ENCODE measurements at places on chromosomes 5 and 9.
A peak's percentile ranks its signal among the peaks of the same experiment; 100 is the strongest.

DNA sequence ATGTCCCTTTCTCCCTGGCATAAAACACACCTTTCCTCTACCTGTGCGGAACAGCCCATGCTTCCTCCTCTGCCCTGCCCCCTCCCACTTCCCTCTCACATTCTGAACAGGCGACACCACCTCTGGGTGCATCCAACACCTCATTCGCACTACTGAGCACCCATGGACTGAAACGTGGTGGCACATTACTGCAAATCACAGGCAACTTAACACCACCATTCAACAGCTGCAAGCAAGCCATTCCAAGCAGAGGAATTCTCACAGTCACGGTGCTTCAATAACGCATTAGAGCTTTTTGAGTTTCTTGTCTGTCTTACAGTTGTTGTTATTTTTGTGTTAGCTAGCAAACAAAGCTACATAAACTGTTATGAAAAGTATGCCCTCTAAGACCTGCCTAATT, 298.2 kb upstream of the TAS2R1 start:
- DNase-seq: no peak

DNA sequence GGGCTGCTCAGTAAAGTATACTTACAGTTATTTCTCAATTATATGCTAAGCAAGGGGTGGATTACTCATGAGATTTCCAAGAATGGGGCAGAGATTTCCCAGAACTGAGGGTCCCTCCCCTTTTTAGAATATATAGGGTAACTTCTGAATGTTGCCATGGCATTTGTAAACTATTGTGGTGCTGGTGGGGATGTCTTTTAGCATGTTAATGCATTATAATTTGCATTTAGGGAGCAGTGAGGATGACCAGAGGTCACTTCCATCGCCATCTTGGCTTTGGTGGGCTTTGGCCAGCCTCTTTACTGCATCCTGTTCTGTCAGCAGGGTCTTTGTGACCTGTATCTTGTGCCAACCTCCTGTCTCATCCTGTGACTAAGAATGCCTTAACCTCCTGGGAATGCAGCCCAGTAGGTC, 35.5 kb downstream of the TTC1 start:
- no peak for DNase-seq

DNA sequence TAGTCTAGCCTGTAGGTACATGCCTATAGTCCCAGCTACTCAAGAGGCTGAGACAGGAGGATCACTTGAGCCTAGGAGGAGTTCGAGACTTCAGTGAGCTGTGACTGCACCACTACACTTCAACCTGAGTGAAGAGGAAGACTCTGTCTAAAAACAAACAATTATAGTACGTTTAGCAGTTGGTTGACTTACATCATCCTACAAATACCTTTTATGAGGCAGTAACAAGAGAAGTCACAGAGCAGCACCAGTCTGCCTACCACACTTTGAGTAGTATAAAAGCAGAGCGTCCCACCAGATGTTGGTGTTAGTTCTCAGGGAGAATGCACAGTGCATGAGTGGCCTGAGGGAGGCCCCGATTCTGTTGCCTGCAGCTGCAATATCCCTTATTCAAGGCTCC, 16.1 kb downstream of the ZFR start:
- no peak for DNase-seq

- peak; percentile 62 for DNase-seq
These were observed 41.3 kb downstream of the AP3B1 start for GRCh38 chr5:78253201-78253600.

DNA sequence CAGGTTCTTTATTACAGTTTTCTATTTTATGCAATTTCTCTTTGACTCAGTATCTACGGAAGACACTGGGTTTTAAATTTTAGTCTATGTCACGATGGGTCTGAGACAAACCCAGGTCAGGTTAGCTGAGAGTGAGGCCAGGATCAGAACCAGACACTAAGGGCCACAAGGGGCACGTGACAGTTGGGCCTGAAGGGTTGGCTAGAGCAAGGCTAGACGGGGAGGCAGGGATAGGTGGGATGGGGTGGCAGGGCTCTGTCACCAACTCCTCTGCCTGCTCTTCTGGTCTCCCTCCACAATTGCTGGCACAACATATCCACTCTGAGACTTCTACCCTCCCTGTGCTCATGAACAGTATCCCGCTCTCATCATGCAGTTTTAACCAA, 76.4 kb downstream of the MED27 start:
- no peak for DNase-seq

- DNase-seq: peak; percentile 25
These were observed 206.7 kb downstream of the SLC12A2 start for GRCh38 chr5:128290152-128290858.

DNA sequence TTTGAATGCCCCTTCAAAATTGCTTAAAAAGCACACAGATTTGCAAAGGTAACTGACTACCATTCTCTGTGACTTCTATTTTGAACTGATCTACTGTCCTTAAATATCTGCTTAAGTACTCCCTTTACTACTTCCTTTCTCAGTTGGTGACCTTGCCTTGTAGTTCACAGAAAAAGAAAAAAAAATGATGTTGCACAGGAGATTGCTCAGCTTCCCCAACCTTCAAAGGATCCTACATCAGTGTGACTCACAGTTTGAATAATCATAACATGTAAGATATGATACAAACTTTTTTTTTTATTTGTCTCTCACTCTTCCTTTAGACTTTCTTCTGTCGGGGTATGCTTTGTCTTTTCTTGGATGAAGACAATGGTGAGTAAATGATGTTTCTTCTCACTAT, 1029.6 kb downstream of the CDH12 start:
- no peak for DNase-seq

GRCh38 chr5:88845081-88845697, 37.8 kb downstream of the MEF2C start:
- no peak for DNase-seq

DNA sequence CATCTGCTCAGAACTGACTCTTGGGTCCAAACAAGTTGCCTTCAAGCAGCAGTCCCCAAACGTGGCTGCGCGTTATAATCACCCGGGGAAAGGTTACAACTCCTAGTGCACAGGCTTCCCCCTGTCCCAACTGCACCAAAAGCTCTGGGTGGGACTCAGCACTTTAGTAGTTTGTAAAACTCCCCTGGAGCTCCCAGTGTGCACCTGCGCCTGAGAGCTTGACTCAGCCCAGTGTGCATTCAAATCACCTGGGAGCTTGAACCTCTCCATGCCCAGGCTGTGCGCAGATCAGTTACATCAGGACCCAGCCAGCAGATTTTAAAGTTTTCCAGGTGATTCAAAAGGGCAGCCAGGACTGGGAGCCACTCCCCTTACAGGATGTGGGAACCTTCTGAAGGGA, 151.4 kb downstream of the COL23A1 start:
- no peak for DNase-seq

- no peak for DNase-seq
These were observed 42.9 kb upstream of the VDAC1 start for GRCh38 chr5:134047687-134048056.

DNA sequence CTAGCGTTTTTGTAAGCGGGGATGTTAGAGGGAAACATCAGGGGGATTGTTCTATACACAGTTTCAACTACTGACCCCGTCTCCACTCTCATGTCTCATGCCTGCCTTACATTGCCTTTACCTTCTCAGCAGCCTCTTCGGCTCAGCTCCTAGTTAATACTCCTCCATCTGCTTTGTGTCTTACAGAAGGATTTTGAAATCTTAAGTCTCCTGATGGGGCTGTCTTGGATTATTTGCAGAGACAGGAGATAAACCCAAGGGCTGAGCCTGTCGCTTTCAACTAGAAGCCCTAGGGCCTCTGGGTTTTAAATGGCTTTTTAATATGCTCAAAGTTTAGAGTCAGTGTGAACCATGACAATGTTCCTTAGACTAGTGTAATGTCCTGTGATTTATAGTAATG, 161.5 kb downstream of the CARTPT start:
- DNase-seq: no peak

GRCh38 chr9:136695435-136695895, 8.2 kb upstream of the AGPAT2 start:
- no peak for DNase-seq

DNA sequence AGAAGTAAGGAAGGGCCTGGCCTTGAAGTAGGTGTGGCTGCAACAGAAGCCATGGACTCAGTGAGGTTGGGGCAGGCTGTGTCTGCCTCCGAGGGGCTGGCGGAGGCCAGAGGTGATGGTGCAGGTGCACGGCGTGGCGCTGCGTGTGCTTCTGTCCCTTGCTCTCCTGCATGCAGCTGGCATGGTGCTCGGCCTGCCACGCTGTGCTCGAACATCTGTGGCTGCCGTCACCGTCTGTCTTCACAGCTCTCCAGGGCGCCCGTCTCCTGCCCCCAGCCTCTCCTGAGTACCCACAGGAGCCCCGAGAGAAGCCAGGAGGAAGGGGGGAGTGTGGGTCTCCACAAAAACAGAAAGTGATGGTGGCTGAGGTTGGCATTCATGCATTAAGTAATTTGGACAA, 193.7 kb downstream of the CACNA1B start:
- DNase-seq: no peak
